ENCODE measurements at places on chromosomes 5 and 9. TPM values are rescaled to one million over a fixed set of nuclear protein-coding genes. Genes with fewer than 3 reads are reported as not detected.

Gene SV2C
- polyA plus RNA-seq, result 0.05 TPM

Gene CCNO
- not detected for polyA plus RNA-seq

Gene SCAMP1
- 35.7 TPM for polyA plus RNA-seq

Gene PDE6A
- 0.12 TPM for polyA plus RNA-seq

Gene SPOCK1
- polyA plus RNA-seq, result 4.0 TPM

Gene FRRS1L
- 2.4 TPM for polyA plus RNA-seq

Gene FABP6
- 0.23 TPM for polyA plus RNA-seq

Gene PCDHGA5
- 3.1 TPM for polyA plus RNA-seq

Gene CLIC3
- polyA plus RNA-seq, result 0.67 TPM

Gene ERGIC1
- polyA plus RNA-seq, result 90.9 TPM

Gene FOXD4L3
- polyA plus RNA-seq, result not detected

Gene IFNA2
- not detected for polyA plus RNA-seq

Gene ZSWIM6
- 8.8 TPM for polyA plus RNA-seq

Gene SURF1
- polyA plus RNA-seq, result 29.4 TPM

Gene CTXN3
- polyA plus RNA-seq, result 2.0 TPM

Gene KIF12
- polyA plus RNA-seq, result 0.24 TPM

Gene OTULINL
- 5.3 TPM for polyA plus RNA-seq

Gene DND1
- polyA plus RNA-seq, result not detected

Gene PPWD1
- polyA plus RNA-seq, result 42.9 TPM

Gene KIF27
- polyA plus RNA-seq, result 5.3 TPM

Gene IFNK
- not detected for polyA plus RNA-seq

All from muscle of back (tissue), 13 donors.